ENCODE measurements at places on chromosomes 7 and 10. TPM values are rescaled to one million over a fixed set of nuclear protein-coding genes. Genes with fewer than 3 reads are reported as not detected.

Gene UCMA
- not detected for total RNA-seq

Gene CHRM2
- not detected for total RNA-seq

DNA sequence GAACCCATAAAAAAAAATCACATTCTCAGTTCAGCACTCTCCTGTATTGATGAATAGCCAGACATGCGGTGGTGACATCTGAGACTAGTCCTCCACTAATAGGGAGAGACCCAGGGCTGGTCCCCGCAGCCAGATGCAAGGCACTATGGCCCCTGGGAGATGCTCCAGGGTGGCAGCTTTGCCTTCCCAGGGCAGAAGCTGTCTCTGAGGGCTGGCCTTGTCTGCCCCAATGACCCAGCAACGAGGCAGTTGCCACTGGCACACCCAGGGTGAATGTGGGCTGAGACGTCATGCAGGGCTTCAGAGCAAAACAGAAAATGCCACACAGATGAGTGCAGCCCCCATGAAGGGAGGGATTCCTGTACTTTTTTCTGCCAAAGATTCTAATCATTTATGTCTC is 50.1 kb upstream of the GDF10 start:
- DNase-seq, result peak; percentile 31

- DNase-seq, result no peak
These were observed 12.3 kb downstream of the STX1A start for GRCh38 chr7:73707045-73707631.

GRCh38 chr10:119344381-119344780 is 137.0 kb downstream of the GRK5 start:
- DNase-seq, result no peak

DNA sequence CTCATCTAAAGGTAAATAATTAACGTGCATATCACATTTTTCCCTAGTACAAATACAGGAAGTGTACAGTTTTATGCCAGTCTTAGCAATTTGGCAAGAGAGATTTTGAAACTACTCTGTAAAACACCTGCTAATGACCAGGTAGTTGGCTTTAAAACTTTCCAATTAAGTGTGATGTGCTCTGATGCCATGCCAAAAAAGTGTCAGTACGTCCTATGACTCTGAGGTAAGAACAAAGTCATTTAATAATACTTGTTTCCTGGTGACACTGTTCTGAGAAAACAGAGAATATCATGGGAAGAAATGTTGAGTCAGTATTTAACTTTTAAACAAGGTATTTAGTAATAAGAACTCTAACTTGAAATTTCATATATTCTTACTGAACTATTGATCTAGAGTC is 9.6 kb downstream of the PDZD8 start:
- no peak for DNase-seq

DNA sequence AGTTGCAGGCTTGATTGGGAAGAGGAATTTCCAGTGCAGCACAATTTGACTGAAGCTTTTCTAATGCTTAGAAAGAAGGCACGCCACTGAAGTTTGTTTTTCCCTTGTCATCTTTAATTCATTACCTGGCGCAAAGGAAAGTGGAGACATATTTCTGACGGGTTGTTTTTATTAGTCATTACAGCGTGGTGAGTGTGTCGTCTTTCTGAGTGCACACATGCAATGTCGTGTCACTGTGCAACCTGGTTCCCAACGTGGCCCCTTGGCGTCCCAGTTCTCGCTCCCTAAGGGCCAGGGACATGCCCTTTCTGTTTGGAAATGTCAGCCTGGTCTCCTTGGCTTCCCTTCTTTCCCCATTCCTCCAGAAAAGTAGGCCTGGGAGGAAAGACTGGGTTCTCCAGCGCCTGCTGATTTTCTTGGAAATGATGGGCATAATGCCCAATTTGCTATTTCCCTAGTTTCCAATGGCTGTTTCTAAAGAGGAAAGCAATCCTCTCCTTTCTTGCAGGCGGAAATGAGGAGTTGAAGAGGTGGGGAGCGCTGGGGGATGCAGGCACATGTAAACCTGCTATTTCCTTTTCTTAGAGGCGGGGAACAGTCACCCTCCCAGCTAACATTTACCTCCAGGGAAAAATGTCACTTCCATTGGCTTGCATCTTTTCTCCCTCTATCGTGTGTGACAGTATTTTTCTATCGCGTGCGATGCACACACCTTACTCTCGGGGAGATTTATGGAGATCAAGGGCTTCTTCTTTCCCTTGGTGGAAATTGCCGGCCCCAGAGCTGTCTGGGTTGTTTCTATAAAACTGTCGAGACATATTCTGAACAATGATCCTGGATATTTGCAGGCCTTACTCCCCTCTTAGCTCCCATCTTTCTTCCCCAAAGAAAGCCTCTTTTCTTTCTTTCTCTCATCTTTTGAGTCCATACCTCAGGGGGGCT is 249.8 kb downstream of the ARHGAP12 start:
- DNase-seq, result no peak

DNA sequence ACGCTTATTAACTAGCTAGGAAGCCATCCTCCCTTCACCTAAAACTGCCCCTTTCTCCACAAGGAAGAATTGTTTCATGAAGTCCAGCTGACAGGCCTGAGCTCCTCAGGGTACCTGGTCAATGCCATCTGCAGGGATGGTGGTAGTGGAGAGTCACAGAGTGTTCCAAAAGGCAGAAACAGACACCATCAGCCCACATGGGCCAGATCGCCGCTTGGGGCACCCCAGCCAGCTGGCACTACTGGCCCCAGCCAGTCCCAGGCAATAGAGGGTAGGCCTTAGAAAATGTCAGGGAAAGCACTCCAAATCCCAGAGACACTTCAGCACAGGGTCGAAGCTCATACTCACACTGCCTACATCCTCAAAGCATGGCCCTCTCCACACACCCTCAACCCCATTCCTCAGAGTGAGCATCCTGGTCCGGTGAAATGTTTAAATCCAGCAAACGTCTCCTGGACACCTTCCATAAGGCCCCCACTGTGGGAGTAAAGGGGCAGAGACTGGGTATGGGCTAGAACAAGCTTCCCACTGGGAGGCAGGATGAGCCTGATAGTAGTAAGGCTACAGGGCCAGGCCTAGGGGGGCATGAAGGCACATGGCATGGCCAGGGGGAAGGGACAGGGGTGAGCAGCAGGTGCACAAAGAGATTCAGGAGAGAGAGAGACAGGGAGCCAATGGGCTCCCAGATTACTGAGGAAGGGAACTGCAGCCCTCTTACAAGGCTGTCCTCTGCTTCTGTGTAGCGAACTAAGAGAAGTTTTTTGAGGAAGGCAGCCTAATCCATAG is 1.9 kb downstream of the LRRC20 start:
- DNase-seq, result no peak

Measured in activated CD8-positive, alpha-beta memory T cell treated with anti-CD3 and anti-CD28 coated beads, Interleukin-2, amount 10 ng/mL, durations not matched to agents 7 days and 5 days (primary cell).